ENCODE measurements at places on chromosomes 7 and 10.

DNA sequence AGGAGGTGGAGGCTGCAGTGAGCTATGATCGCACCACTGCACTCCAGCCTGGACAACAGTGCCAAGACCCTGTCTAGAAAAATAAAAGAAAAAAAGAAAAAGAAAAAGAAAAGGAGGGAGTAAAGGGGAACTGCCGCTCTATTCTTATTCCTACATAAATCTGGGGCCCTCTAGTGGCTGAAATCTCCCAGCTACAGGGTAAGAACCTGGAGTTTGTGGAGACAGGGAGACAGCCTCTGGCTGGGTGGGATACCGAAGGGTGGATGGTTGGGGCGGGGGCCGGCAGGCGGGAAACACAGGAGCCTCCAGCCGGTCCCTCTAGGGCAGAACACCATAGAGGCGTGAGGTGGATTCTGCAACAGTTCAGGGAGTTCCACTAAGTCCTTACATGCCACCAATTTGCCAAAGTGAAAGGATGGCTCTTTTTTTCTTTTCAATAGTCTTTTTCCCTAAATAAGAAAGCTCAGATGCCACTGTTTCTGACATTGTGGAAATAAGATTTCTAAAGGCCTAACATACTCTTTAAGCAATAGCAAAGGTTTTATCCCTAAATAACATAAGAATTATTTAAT lies 117.3 kb downstream of the SVIL start:
- DNase-seq = peak; percentile 43

DNA sequence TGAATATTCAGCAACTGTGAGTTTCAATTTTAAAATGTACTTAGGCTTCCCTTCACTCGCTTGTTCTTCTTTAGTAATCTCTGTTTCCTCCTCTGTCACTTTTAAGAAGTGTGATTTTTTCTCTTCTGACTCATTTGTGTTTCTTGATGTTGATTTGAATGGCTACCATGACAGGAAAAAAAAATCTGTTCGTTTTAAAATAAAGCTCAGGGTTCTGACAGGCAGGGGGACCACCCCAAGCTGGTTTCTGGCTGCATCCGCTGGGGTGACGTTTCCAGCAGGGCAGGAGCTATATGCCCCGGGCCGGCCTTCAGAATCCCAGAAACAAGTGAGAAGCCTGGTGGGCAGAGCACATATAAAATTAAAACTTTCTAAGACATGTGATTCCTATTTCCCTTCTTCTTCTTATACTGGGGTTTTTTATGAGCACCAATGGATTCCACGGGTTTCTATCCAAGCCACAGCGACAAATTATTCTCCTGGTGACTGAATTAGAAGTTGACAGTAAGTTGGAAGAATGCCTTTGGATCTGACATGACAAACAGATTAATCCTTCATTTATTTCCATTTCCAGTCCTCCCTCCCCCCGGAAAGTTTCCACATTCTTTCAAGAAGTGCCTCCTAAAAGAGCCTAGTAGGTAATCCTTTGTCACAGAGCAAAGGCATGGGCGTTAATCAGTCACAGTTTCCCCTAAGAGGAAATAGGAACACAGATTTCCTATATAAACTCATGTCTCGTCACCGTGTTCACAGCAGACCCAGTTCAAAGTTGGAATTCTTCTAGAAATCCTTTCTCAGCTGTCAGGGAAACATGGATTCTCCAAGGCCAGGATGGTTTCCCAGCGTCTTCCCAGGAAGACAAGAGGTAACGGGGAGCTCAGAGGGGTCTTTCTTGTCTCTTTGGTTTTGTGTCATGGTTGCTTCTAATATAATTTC lies 79.9 kb downstream of the PTPRE start:
- DNase-seq = peak; percentile 58

DNA sequence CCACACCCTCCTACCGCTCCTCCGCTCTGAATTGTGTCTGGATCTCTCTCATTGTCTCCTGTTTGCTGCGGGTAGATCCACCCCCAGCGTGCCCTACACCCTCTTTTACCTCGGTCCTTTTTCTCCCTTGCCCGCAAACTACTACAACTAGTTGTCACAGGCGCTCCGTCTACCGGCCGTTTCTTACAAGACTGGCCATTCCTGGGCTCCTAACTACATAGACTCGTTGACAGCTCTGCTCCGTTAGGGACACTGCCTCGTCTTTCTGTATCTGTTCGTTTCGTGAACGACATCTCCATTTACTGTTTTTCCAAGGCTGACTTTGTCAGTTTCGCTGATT lies 786 bp downstream of the TAF3 start:
- DNase-seq = peak; percentile 29

DNA sequence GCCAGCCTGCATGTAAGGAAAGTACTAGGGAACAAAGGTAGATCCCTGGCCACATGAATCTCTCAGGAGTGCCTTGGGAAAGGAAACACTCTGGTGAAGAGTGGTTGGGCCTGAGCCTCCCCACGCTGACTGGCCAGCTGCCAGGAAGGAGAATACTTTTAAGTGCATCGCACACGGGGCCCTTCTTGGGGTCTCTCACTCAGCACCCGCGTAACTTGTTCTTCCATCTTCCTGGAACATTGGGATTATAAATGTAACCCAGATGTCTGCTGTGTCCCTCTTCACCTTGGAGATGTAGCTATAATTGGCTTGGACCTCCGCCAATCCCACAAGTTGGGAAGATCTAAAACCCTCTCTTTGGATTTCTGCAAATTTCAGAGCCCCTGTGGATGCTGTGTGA lies 4.4 kb upstream of the GLI3 start:
- no peak for DNase-seq

DNA sequence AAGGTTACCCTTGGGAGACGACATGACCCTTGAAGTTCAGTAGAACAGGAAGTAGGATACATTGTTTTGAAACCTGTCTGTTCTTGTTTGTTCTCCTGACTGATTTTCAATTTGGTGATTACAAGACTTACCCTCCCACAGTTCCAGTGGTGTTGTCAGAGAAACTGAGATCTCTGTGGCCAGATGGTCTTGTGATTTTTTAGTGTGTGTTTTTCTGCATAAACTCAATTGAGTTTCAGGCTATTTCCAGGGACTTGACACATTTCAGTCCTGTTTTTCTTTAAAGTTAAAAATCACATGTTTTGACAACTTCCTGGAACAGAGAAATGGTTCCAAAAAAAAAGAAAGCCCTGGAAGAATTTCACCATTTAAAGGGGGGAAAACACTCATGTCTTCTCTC lies 22.3 kb downstream of the PIK3CG start:
- DNase-seq = no peak

DNA sequence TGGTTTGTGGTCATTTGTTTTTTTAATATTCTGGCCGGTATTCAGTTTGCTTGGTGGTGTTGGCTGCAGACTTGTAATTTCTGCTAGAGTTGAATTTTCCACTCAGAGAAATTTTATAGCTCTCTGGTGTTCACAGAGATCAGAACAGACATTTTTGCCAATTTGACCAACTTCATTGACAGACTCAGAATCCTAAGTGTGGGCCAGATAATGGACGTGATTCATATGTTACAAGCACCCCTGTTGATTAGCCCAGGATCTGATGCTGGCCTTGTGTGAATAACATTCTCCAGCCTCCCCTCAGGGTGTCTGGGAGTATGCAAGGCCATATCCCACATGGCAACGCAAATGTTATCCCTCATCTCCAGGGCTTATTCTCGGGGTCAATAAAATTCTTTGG lies 283.8 kb downstream of the C7orf25 start:
- DNase-seq = peak; percentile 48

- no peak for DNase-seq
These were observed 92.8 kb upstream of the ZMIZ1 start for GRCh38 chr10:78975926-78976325.
